ENCODE measurements at places on chromosomes 5 and 9. TPM values are rescaled to one million over a fixed set of nuclear protein-coding genes. Genes with fewer than 3 reads are reported as not detected.

- DNase-seq, result no peak
These were observed 252.3 kb downstream of the IZUMO3 start for GRCh38 chr9:24293386-24293785.

- DNase-seq, result no peak
These were observed 12.9 kb upstream of the FRRS1L start for GRCh38 chr9:109179801-109180523.

DNA sequence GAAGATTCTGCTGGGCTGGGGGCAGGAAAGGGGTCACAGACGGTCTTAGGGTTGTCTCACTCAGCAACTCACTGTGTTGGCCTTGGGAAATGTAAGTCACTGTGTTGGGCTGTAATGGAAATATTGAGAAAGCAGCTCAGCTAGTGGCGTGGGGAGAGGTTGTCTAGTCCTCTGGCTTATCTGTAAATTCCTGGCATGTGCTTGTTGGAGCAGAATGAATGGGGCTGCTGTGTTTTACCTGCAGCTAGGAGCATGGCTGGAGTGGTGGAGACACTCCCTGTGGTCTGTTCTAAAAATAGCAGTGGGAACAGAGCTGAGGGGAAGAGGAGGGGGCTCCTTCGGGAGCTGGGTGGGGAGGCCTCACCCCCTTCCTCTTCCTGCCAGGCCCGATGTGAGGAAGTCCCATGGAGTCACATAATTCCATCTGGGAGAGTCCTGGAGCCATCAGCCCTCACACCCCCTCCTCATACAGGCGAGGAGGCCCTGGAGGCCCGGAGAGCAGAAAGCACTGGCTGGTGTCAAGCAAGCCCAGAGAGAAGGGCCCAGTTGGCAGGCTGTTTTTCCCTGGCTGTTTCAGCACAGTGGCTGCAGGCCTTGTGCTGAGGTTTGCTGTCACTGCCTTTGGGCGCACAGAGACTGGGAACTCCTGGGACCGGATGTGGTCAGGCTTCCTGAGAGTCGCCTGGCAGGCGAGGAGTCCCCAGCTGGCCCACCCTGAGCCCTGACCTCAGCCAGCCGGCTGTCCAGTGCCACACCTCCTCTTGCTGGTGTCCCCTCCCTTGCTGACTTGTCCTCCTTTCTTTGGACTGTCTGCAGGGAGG, 84.9 kb downstream of the RGS3 start:
- DNase-seq, result no peak

CTNND2 gene
- total RNA-seq, result 1.7 TPM

DNA sequence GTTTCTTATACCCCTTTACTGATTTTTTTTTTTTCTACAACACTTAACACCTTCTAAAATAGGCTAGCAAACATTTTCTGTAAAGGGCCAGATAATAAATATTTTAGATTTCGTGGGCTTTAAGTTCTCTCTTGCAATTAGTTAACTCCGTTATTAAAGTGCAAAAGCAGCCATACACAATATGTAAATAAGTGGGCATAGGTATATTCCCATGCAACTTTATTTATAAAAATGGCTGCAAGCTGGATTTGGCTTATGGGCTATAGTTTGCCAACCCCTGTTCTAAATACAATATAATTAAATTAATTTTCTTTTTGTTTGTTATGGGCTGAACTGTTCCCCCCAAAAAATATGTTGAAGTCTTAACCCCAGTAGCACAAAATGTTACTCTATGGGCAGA, 10.8 kb downstream of the IL6ST start:
- DNase-seq, result no peak

GRCh38 chr5:177040814-177041420, 18.4 kb downstream of the ZNF346 start:
- DNase-seq, result no peak

DNA sequence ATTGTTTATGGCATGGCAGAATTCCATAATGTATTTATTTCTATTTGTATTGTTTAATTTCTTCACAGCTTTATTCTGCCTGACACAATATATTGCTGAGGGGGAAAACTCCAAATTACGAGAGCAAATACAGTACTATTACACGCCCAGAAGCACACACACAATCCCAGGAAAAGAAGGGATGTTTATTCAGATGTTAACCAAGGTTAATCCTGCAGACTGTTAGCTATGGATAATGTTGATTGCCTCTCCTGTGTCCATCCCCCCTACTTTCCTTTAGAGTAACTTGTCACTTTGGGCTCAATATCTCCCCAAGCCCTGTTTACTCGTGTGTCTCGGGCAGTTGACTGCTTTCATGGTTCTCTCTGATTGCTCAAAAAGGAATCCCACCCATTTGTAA, 84.2 kb upstream of the ERCC6L2 start:
- DNase-seq, result no peak
